ENCODE measurements at places on chromosomes 2 and 18. TPM values are rescaled to one million over a fixed set of nuclear protein-coding genes. Genes with fewer than 3 reads are reported as not detected.

- no peak for DNase-seq
Measured at GRCh38 chr2:113895301-113895700, 5.4 kb downstream of the ACTR3 start.

DNA sequence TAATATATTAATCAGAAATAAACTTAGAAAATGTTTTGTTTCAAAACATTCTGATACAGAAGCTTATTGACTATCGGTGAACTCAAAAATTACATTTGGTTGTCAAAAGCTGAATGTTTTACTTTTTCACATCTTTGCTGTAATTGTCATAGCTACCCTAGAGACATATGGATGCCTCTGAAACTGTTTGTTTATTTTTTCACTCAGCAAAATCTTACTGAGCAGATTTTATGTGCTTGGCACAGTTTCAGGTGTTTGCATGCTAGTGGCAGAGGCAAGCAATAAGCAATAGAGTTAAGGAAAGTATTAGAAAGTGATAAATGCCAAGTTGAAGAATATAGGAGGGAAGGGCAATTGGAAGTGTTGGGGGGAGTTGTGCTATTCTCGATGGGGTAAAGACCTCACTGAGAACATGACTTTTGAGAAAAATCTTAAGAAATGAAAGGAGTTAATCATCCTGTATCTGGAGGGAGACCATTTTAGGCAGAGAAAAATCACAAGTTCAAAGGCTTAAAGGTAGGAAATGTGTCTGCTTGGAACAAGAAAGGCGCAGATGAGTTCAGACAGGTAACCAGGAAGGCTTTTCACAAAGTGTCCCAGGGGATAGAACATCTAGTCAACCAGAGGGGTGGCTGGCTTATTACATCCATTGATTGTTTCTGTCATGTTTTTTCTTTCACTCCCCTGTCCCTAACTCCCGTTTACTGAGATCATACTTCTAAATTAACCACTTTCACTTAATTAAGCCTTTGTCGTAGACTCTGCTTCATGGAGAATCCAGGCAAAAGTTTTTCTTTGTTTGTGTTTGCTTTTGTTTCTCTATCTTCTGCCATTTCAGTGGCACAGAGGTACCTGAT, 27.2 kb upstream of the COBLL1 start:
- DNase-seq, result no peak

DNA sequence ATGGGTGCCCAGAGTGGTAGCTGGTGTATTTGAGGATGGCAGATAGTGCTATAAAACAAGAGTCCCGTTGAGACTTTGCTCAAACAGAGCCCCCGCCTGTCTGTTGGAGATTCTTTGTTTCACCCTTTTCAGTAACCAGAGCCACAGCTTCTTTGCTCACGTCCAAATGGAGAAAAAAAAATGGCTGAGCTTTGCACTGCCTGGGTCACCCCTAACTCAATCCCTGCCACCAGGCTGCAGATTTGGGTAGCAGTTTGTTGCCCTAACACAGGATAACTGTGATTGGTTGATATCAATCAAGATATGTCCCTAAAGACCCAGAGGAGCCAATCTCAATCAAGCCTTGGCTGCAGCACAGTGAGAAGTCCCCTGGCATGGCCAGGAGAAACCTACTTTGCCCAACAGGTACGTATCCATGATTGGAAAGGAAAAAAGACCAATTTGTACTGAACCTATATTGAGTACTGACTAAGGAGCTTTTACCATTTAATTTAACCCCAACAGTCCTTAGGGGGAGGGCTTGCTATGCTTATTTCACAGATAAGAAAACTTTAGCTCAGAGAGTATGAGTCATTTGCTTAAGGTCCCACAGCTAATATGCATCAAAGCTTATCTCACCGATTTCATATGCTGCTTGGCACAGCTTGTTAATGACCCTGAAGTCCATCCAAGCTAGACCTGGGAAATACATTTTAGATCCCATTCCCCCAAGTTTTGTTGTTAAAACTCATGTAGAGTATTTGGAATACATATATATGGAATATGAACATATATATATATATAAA, 72.0 kb upstream of the SH3BP4 start:
- DNase-seq, result no peak

DNA sequence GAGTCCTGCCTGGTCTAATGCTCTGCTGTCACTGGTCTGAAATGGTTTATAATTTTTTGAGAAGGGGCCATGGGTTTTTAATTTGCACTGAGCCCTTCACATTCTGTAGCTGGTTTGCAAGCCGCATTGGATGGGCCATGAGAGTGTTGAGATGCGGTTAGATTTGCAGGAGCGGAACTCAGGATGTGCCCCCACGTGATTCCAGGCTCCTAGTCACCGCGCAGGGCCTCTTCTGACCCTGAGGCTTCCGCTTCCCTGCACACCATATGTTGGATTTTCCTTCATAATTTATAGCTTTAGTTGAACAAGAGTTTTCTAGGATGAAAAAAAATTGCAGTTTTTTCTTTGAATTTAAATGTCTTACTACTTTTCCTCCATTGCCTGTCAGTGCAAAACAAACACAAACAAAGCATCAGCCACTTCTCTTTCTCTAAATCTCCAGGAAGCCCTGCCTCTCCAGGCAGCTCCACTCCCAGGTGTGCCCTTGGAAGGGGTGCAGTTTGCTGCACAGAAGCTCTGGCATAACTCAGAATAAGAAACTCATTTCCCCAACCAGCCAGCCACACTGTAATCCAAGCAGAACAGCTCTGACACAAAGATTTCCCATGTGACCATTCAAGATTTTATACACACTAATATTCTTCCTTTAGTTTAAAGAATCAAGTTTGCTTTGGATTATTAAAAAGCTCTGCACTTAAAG, 18.4 kb upstream of the TPO start:
- no peak for DNase-seq

- no peak for DNase-seq
Measured at GRCh38 chr18:36074435-36074834, 7.1 kb upstream of the RPRD1A start.

GRCh38 chr2:69914950-69915945, at the start of gene MXD1:
MXD1 (plus strand) TSS chr2:69915109; CDS start chr2:69915331, 222 bp downstream.
- no peak for DNase-seq

GRCh38 chr2:96251721-96252292, 14.0 kb downstream of the TMEM127 start:
- no peak for DNase-seq

DNA sequence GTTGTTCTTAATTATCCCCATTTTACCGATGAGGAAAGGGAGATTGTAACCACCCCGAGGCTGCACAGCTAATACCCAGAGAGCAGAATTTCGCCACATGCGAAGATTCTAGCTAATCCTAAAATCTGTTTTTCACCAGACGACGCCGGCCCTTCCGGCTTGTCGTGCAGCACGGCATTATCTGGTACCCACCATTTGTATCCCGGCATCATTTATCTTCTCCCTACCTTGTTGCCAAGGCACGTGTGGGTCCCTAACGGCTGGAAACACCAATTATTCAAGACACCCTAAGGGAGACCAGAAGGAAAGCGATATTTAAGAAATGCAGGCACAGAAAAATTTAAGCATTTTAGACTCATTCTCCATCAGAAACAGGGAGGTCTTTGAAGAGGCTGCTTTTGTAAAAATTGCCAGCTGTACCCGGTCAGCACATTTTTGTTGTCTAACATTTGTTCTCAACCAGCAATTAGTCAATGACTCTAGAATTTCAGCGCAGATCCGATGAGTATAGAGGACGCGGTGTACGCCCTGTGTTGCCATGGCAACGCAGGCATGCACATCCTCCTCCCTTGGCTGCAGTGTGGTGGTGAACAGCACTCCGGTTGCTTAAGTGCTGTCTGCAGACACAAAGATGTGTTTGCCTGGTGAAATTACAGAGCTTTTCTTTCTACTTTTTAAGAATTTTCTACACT, 111.6 kb downstream of the AGAP1 start:
- DNase-seq, result no peak

GRCh38 chr2:44759823-44760222, 181.7 kb upstream of the SIX3 start:
- no peak for DNase-seq

- no peak for DNase-seq
Measured at GRCh38 chr18:3251963-3252277, 4.3 kb downstream of the MYL12A start.

- no peak for DNase-seq
Measured at GRCh38 chr2:239339241-239339640, 61.6 kb downstream of the HDAC4 start.

DNA sequence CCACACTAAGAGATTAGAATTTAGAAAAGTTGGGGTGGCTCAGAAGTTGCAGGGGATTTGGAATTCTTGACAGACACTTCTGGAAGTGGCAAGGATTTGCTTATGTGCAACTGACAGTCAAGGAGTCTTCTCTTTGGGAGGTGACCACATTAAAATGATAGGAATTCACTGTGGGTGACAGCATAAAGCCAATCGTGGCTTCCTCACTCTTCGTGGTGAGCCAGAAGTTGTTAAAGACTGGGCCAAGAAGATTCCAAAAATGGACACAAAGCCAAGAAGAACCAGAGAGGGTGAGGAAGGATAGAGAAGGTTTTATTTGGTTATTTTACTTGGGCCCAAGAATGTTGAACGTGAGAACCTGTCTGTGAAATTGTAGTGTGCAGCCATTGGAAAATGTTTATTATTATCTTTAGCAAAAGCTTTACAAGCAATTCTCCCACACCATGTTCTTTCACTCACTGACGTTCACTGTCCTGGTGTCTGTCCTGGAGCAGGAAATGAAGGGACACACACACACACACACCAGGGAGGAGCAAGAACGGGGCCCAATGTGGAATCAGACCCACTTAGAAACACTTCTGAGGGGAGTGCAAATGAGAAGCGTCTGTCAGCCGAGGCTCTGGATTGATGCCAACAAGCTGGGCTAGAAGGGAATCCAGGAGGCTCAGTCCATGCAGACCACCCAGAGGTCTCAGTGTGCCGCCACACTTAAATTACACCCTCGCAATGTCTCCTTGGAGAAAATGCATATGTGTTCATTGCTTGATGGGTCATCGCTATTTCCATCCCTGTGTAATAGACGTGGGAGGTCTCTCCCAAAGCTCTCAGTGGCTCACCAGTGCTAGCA, 37.2 kb downstream of the STEAP3 start:
- no peak for DNase-seq

DNA sequence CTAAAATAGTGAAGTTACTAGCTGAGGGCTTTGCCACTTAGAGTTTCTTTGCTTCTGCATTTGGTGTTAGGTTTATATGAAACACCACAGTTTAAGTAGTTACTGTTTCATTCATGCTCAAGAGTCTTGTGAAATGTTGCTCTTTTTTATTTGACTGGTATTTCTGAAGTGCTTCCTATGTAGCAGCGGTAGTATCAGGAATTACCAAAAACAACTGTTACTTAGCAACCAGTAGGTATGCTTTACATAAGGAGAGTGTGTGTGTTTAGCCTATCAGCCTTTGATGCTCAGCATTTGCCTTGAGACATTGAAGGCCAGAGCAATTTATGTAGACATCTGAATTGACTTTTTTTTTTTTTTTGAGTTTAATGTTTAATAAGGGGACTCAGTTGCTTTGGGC, 3.6 kb downstream of the DIS3L2 start:
- DNase-seq, result no peak

DNA sequence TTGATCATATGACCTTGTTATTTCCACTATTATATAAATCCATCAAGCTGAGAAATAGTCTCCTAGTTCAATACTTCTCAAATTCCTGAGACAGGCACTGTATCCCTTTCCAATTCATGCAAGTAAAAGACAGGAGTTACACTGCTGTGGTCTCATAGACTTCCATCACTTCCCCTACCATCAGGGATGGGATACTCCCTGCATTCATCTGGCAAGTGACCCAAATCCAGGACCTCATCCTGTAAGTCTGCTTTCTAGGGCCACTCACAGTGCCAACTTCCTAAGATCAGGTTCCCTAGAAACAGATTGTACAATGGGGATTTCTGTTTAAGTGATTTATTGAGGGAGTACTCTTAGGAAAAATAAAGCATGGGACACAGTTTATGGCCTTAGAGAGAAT, 424.0 kb upstream of the CDH7 start:
- no peak for DNase-seq

- DNase-seq, result no peak
Measured at GRCh38 chr18:63858456-63858855, 29.0 kb upstream of the SERPINB2 start.

DNA sequence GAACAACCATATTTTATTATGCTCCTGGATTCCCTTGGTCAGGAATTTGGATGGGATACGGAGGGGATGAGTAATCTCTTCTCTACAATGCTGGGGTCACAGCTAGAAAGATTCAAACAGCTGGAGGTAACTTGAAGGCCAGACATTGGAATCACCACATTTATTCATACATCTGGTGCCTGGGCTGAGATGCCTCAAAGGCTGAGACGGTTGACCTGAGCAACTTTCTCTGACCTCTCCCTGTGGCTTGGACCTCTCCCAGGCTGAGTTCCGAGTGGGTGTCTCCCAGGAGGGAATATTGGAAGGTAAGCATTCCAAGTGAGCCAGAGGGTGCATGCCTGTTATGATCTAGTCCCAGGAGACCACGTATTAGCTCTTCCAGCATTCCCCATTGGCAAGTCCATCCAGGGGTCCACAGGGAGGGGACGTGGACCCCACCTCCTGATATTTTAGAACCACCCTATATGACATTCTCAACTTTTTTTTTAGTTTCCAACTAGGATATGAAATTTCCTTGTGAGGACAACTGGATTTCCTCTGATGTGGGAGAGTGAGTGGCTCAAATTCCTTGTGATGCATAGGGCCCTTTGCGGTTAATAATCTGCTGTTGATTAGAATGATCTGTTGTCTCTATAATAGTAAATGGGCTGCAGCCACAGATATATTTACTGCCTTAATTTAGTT, 101.8 kb downstream of the MRPS9 start:
- DNase-seq, result no peak

DNA sequence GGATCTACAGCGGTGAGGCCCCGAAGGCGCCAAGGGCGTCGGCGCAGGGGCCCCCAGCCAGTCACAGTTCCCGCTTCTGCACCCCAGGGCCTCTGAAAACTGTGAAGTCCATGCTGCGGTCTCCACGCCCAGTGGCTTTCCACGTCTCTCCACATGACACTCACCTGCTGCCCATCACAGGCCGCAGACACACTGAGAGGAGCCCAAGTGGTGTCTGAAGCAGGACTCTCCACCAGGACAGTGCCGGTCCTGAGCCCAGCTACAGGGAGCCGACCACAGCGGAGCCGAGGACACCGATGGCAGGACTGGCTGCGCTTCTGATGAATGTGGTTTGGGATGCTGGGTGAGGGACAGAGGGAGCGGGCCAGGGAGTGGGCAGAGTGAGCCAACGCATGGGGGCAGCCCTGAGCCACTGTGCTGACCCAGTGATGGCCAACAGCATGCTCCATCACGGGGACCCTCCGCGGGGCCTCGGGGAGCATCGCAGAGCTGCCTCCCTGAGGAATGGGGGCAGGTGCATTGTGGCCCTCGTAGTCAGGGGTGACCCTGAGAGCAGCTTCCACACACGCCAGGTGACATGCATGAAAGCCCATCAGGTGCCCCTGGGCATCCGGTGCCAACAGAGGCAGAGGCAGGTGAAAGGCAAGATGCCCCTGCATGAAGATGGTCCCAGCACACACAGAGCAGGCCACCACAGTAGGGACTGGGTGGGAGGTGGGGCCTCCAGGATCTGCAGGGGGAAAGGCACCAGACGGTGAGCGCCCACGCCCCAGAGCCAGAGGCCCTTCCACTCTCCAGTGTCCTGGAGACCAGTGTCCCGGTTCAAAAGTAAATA, 116.6 kb downstream of the HDAC4 start:
- DNase-seq, result no peak

KCNIP3 gene
- not detected for total RNA-seq

SDC1 gene
- not detected for total RNA-seq

ZBTB7C gene
- total RNA-seq, result not detected

TYMS gene
- 0.49 TPM for total RNA-seq

EVA1A gene
- total RNA-seq, result not detected

CDH20 gene
- total RNA-seq, result not detected

CCDC85A gene
- total RNA-seq, result not detected

CTLA4 gene
- total RNA-seq, result 1.1 TPM

Data from B cell (primary cell).